ENCODE measurements at places on chromosomes 2 and 18. TPM values are rescaled to one million over a fixed set of nuclear protein-coding genes. Genes with fewer than 3 reads are reported as not detected.

DNA sequence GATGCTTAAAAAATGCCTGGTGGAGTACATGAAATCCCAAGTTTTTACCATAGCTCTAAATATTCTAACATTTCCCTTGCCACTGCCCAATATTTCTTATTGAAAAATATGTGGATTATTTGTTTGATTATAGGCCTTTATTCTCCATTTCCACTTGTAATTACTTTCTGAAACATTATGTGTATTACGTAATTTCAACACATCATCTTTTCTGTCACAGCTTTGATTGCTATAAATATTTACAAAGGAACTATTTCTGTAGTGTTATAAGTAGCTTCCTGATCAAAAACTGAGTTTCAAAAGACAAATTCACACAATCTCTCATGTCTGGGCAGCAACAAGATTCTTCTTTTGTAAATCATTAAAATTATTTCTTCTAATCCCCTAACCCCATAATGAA lies 859.6 kb upstream of the CRIM1 start:
- DNase-seq = no peak
- H3K27me3 ChIP-seq = no peaks in the 10 kb centered on the region
- no peaks in the 10 kb centered on the region for H3K4me1 ChIP-seq
- no peak overlapping the region for H3K4me3 ChIP-seq
- H3K27ac ChIP-seq = no peak overlapping the region

- peak overlapping the region; percentile 78 for H3K27ac ChIP-seq
- no peaks in the 10 kb centered on the region for H3K27me3 ChIP-seq
- H3K36me3 ChIP-seq = no peaks in the 10 kb centered on the region
- H3K4me1 ChIP-seq = no peaks in the 10 kb centered on the region
Observed at GRCh38 chr2:148021886-148022285, 995 bp downstream of the MBD5 start.

The UGT1A8 gene
- not detected for total RNA-seq

The REEP1 gene
- total RNA-seq = 3.3 TPM

GRCh38 chr18:8762968-8763367 lies 57.6 kb downstream of the MTCL1 start:
- no peaks in the 10 kb centered on the region for H3K27me3 ChIP-seq
- DNase-seq = no peak
- no peak overlapping the region for H3K27ac ChIP-seq
- H3K4me1 ChIP-seq = no peaks in the 10 kb centered on the region
- no peak overlapping the region for H3K4me3 ChIP-seq

DNA sequence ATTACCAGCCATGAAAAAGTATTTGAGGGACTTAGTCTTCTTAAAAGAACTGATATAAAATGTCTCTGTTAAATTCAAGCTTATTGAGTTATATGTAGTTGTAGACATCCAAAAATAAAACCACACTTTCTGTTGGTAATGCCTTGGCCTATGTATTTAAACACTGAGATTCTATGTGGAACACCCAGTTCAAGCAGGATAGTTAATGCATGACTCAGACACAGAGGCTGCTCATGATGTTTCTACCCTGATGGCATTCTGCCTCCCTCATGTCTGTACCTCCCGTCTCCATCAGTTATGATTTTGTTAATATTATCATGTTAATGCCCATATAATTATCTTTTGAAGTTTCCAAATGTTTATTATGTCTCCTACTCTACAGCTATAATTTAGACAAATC lies 164.5 kb downstream of the XIRP2 start:
- no peaks in the 10 kb centered on the region for H3K27me3 ChIP-seq
- no peak overlapping the region for H3K4me3 ChIP-seq
- DNase-seq = no peak
- no peaks in the 10 kb centered on the region for H3K4me1 ChIP-seq

The CHMP1B gene
- total RNA-seq = 31.2 TPM

DNA sequence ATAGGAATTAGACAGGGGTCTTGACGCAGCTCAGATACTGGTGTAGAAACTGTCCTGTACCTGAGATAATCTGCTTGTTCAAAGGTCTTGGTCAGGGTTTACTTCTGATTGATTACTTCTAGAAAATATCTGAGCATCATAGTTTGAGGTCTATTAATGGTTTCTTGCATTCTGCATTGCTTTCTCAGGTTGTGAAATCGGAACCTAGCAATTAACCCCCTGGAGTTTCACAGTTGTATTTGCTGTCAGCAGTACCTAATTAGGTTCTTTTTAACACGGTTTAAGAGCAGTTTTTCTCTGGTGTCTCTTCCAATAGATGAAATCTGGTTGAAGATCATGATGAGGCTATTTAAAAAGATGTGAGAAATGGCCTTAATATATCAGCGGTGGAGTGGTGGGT lies 428.6 kb upstream of the SYT4 start:
- H3K4me1 ChIP-seq = no peaks in the 10 kb centered on the region
- no peak for DNase-seq
- no peaks in the 10 kb centered on the region for H3K36me3 ChIP-seq
- H3K27me3 ChIP-seq = no peaks in the 10 kb centered on the region

The RAD51AP2 gene
- not detected for total RNA-seq

DNA sequence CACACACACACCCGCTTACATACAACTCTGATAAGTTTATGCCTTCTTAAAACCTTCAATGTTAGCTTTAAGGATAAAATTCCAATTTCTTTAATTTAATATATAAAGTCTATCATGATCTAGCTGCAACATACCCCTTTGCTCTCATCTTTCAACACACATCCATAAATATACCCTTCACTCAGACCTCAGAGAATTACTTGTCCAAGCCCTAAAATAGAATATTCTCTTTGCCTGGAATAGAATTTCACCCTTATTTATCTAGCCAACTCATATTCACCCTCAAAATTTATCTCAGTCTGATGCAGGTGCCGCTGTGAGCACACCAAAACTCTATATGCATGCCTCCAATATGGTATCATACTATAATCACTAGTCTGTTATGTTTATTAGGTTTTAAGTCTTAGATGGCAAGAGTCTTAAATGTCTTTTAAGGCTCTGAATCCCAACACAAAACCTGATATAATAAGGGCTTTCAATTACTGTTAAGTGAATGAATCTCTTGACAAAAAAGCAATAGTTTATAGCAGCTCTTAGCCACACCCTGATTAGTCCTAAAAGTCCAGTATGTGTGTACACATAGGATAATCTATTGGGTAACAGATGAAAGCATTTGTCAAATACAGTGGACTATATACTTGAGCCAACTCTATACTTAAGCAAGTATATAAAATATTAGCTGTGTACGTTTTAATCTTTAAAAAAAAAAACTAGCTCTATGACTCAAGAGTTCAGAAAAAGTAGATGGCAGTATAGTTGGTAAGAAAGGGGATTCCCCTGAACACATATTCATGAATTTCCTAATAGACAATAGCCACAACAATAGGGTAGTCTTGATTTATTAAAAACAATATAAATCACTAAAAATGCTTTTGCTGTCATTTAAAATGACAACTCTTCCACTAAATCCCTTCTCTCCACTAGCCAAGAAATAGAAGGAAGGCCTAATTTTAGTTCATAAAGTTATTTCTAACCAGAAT lies 144.5 kb downstream of the EXOC6B start:
- H3K36me3 ChIP-seq = no peaks in the 10 kb centered on the region
- H3K27me3 ChIP-seq = no peaks in the 10 kb centered on the region
- H3K27ac ChIP-seq = no peak overlapping the region
- no peak overlapping the region for H3K4me3 ChIP-seq
- H3K4me1 ChIP-seq = peaks cover 10% of the 10 kb centered on the region
- DNase-seq = no peak

DNA sequence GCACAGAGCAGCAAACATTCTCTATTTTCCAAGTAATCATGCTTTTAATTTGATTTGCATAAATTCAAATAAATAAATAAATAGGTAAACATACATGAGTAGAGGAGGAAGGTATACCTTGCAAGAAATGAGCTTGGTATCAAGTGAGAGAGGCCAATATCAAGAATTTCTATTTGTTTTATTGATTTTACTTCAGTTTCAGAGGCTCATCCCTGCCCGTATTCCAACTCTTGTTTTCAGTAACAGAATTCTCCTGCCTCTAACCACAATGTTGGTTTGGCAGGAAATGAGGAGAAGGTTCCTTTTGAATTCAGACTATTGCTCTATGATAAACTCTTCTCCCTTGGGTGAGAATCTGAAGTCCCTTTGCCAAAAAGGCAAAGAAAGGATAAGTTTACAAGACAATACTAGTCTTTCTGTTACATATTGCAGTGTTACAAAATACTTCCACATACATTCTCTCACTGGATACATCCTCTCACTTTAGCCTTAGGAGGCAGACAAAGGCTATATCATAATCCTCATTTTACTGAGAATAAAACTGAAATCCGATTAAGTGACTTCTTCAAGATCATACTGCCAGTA lies 68.3 kb upstream of the ZNF397 start:
- H3K4me1 ChIP-seq = peaks cover 17% of the 10 kb centered on the region
- H3K36me3 ChIP-seq = no peaks in the 10 kb centered on the region
- no peak overlapping the region for H3K4me3 ChIP-seq
- no peak for DNase-seq
- H3K27me3 ChIP-seq = no peaks in the 10 kb centered on the region
- H3K27ac ChIP-seq = no peak overlapping the region

The KIF5C gene
- total RNA-seq = 47.9 TPM

DNA sequence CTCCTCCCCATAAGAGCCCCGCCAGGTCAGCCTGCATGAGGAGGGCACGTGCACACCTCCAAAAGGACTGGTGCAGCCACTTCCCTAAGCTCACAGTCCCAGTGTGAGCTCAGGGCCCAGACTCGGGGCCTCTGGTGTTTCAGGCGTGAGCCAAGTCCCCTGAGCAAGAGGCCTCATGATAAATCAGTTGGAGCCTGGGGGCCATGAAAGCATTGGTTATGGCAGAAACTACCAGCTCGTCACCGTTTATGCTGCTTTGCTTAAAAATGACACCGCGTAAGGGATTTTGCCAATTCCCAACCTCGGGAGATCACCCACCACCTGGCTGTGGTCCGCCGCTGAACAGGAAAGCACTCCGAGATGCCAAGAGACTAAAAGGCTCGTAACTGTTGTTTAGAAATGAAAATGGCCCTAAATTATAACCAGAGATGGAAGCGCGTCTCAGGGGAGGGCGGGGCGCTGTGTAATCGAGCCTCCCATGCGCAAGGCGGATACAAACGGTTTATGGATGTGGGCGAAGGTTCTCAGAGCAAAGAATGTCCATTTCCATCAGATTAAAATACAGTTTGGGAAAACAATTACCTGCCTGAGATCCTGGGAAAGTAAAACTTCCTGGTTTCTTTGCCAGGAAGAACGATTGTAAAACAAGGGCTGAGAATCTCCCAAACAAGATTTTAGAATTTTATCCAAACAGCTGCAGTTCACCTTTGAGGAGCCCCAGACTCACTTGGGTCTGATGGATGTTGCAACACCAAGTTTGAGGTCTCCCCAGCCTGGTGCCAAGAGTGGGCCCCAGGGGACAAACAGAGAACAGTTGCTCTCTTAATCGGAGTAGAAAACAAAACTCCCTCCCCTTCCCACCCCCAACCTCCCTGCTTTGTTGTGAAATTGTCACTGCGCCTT lies 141.4 kb downstream of the BCL2 start:
- H3K4me1 ChIP-seq = peaks cover 49% of the 10 kb centered on the region
- no peaks in the 10 kb centered on the region for H3K36me3 ChIP-seq
- H3K4me3 ChIP-seq = peak overlapping the region; percentile 16
- DNase-seq = peak; percentile 83
- peak overlapping the region; percentile 73 for H3K27ac ChIP-seq
- H3K27me3 ChIP-seq = no peaks in the 10 kb centered on the region

The UNC50 gene
- 64.9 TPM for total RNA-seq

The TSPYL6 gene
- total RNA-seq = 1.7 TPM

- H3K4me1 ChIP-seq = no peaks in the 10 kb centered on the region
- no peak overlapping the region for H3K27ac ChIP-seq
- H3K27me3 ChIP-seq = no peaks in the 10 kb centered on the region
- no peak overlapping the region for H3K4me3 ChIP-seq
- H3K36me3 ChIP-seq = no peaks in the 10 kb centered on the region
Observed at GRCh38 chr2:58710795-58711279, 469.7 kb upstream of the FANCL start.

DNA sequence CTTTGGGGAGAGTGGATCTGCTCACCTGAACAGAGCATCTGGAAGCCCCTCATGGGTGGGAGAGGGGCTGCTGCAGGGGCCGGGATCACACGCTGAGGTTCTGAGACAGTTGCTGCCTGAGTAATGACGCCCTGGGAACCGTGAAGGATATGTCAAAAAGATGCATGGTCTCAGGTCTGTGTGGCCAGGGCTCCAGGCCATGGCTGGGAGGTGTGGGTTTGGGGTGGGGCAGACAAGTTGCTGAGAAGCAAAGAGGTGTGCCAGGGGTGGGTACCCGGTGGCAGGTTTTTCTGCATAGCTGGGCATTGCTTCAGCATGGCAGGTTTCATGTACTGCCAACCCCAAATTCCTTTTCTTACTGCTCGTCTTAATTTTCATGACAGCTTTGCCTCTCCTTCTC lies 133.5 kb downstream of the RPIA start:
- no peak overlapping the region for H3K4me3 ChIP-seq
- H3K27me3 ChIP-seq = peaks cover 6% of the 10 kb centered on the region
- no peak for DNase-seq
- no peaks in the 10 kb centered on the region for H3K4me1 ChIP-seq
- no peak overlapping the region for H3K27ac ChIP-seq

- peak overlapping the region; percentile 24 for H3K27ac ChIP-seq
- no peaks in the 10 kb centered on the region for H3K36me3 ChIP-seq
- H3K4me1 ChIP-seq = no peaks in the 10 kb centered on the region
- no peaks in the 10 kb centered on the region for H3K27me3 ChIP-seq
Observed at GRCh38 chr2:66364495-66365333, 70.2 kb upstream of the MEIS1 start.

The PLEKHH2 gene
- total RNA-seq = 78.7 TPM

- no peak overlapping the region for H3K27ac ChIP-seq
- H3K27me3 ChIP-seq = no peaks in the 10 kb centered on the region
- no peaks in the 10 kb centered on the region for H3K36me3 ChIP-seq
- DNase-seq = no peak
- no peaks in the 10 kb centered on the region for H3K4me1 ChIP-seq
Observed at GRCh38 chr2:133447303-133447702, 121.0 kb downstream of the NCKAP5 start.

DNA sequence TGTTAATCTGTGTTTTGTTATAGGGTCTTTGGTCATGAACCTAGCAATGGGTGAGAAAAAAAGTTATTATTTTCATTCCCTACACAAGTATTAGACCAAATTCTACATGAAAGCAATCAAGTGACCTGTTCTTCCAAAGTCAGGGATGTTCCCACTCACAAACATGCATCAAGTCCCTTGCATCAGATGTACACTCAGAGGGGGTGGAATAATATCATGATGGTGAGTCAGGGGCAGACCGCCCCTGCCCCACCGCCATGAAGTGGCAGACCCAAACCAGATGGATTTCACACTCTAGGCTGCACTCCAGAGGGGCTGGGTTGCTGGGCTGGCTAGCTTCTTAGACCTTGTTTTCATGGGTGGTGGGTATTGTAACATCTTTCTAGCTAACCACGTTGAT lies 91.4 kb downstream of the ACAA2 start:
- no peaks in the 10 kb centered on the region for H3K36me3 ChIP-seq
- no peaks in the 10 kb centered on the region for H3K4me1 ChIP-seq

GRCh38 chr2:240791821-240792628 lies 28.0 kb downstream of the KIF1A start:
- no peaks in the 10 kb centered on the region for H3K4me1 ChIP-seq
- DNase-seq = no peak
- H3K27ac ChIP-seq = no peak overlapping the region
- no peaks in the 10 kb centered on the region for H3K27me3 ChIP-seq
- H3K4me3 ChIP-seq = no peak overlapping the region
- H3K36me3 ChIP-seq = no peaks in the 10 kb centered on the region

- H3K27me3 ChIP-seq = no peaks in the 10 kb centered on the region
- H3K4me3 ChIP-seq = peak overlapping the region; percentile 16
- H3K4me1 ChIP-seq = no peaks in the 10 kb centered on the region
- H3K36me3 ChIP-seq = no peaks in the 10 kb centered on the region
Observed at GRCh38 chr2:121969166-121969565, 213.7 kb downstream of the TSN start.
